ENCODE measurements at places on chromosomes 3 and 15.

DNA sequence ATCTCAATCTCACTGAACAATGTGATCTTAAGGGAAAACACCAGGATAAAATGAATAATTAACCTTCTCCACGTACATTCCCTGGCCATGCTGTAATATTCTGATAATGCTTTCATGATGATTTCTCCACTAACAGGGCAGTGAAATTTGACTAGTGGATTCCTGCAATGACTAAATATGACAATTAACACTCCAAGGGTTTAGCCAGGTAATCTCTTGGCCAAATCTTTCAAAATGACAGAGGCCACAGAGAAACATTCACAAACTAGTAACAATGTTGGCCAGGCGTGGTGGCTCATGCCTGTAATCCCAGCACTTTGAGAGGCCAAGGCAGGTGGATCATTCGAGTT, 31.7 kb upstream of the ST8SIA2 start:
- DNase-seq = no peak

DNA sequence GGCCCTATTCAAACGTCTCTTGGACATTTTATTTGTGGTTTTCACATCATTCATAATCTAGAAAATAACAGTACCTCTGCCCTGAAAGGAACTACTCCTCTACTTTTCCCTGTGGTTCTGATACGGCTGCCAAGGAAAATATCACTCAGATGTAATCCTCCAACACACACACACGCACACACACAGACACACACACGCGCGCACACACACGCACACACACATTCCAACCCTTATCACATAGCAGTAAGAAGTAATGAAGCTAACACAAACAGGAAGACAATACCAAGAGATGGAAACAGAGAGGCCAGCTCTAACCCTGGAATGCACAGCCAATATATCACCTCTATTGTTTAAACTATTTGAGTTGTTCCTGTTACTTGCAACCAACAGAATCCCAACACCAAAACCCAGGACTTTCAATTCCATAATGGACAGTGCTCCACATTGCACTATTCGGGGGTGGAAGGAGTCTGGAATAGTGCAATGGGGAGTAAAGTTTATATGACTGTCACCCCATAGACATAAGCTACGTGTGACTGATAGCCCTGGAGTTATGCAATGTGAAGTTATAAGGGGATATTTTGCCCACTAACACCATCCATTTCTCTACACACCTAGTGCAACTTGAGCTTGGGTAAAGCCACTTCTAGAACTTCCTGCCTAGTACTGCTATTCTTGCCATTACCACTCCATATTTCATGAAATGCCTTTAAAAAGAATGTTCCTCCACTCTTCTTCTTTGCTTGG, 71.3 kb upstream of the FNDC3B start:
- no peak for DNase-seq

- DNase-seq = no peak
Observed at GRCh38 chr15:23424111-23424904, 22.7 kb downstream of the GOLGA6L2 start.

DNA sequence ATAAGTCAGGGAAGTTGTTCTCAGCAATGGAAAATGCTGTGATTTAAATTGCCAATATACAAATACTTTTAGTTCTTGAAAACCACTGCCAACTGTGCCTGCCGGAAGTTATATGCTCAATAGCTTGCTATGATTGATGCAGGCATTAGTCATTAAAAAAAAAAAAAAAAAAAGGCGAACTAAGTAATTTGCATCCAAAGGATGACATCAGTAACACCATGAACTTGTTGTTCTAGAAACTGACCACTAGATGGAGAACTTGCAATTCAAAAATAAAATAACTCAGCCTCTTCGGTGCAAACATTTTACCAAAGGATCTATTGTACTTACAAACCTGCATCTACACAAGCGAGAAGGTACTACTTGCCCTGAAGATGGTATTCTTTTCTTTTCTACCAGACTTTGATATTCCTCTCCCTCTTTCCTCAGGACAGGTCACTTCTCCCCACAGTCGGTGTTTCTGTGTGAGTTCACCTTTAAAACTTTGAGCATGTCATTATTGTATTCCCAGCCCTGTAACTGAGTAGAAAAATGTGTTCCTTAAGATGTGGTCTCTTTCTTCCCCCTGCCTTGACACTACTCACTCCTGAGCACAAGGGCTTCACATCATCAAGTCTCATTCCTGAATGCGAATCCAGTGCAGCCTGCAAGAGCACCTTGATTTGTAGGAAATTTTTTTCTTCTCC, 115.0 kb upstream of the VEPH1 start:
- DNase-seq = peak; percentile 79

GRCh38 chr3:61704807-61705206, 143.4 kb downstream of the PTPRG start:
- peak; percentile 16 for DNase-seq

All from mammary epithelial cell (primary cell).